ENCODE measurements at places on chromosomes 1 and 21.

- DNase-seq, result no peak
These were observed 25.0 kb downstream of the ABCA4 start for GRCh38 chr1:94095744-94096469.

GRCh38 chr1:150543500-150544143 is 5.6 kb upstream of the ADAMTSL4 start:
- no peak for DNase-seq

DNA sequence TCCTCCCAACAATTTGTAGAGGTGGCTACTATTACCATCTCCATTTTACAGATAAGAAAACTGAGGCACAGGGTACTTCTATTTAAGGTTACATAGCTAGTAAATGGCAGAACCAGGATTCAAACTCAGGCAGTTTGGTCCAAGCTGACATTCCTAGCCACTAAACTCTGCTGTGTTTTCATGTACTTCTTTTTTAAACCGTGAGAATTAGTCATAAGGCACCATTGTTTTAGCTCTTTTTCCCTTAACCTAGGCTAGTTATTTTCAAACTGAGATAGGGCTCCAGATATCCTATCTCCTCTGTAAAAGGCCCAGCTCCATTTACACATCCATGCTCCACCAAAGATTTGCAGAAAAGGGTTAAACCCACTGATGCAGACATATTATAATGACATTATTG is 92.9 kb downstream of the PTPN14 start:
- DNase-seq, result no peak

- DNase-seq, result peak; percentile 40
These were observed 69.4 kb downstream of the RGS2 start for GRCh38 chr1:192878249-192878648.

DNA sequence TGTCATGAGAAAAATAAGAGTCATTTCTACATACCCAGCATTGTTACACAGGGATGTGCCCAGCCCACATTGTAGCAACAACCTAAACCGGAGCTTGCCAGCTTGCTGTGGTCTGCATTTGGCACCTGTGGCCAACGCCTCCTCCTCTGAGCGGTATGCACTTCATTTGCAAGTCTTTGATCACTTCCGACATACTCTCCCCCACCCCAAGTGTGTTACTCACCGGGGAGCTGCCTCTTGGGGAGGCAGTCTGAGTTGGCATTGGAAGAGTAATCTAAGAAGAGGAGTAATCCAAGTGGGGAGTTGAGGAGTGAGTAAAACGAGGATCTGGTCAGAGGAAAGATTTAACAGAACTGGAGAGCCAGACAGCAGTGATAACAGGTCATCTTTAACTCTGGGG is 3.8 kb downstream of the BCL9 start:
- DNase-seq, result peak; percentile 59

- peak; percentile 69 for DNase-seq
These were observed 32.3 kb downstream of the SLC66A1 start for GRCh38 chr1:19344372-19344810.

- peak; percentile 70 for DNase-seq
These were observed 31.7 kb downstream of the OR13G1 start for GRCh38 chr1:247647864-247648263.

DNA sequence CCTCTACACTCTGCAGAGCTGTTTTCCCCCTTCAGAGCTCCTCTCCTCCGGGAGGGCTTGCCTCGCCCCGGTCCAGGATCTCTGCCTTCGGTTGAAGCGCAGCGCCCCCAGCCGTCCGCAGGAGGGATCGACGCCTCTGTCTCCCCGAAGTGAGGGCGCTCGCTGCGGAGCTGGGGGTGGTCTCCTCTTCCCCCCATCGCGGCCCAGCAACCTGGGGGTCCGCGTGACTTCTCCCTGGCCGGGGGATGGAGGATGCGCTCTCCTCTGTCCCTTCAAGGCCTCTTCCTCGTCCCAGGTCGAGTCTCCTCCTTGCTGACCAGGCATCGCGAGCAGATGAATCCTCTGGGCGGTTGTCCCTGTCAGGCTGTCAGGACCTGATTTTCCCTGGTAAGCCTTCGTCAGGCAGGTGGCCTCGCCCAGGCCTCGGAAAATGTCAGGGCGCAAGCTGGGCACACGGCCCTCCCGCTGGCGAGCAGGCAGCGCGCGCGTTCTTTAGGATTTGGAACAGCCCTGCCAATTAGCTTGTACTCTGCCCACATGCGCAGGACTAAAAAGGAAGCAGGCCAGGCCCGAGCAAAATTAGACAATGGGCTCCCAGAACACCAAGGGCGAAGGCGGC is 90.5 kb downstream of the EDEM3 start:
- DNase-seq, result peak; percentile 83

GRCh38 chr1:193270996-193271395 is 84.6 kb upstream of the B3GALT2 start:
- DNase-seq, result no peak

DNA sequence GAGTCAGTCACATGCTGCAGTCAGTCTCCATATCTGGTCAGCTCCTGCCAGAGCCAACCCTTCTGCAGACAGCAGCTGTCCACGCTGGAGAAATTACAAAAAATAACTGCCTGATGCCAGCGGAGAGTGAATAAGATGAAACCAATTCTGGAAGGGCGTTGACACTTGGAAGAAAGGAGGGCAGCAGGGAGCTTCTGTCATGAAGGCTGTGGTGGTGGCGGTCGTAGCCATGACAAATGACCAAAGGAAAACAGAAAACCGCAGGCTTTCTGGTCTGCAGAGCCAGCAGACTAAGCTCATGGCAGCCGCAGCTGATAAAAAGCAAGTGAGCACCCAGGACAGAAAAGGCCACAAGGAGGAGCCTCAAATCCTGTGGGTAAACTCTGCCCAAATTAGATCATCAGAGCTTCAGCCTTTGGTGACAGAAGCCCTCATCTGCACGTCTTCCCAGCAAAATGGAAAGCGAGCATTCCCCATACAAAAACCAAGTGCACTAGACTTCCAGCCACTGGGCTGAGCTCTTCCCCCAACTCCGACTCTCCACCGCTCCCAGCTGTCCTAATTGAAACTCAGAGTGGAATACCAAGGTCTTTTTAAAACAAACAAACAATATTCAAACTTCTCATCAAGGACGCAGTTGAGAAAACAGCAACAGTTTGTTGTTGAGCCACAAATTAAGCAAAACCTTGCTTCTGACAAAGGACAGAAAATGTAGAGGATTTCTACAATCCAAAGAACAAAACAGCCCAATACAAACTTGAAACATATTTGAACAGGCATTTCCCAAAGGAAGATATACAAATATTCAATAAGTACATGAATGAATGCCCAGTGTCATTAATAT is 28.7 kb downstream of the RSPH1 start:
- peak; percentile 52 for DNase-seq

DNA sequence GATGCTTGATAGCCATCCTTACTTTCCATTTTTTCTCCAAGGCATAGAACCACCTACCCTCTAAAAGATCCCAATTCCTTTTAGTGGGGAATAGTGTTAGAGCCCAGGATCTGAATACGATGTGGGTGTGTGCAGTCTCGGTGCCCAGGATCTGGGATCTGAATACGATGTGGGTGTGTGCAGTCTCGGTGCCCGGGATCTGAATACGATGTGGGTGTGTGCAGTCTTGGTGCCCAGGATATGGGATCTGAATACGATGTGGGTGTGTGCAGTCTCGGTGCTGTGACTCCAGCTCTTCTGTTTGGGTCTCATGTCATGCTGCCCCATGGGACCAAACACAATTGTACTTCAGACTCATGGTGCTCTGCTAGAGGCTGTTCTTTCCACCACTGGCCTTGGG is 265.5 kb downstream of the TRABD2B start:
- DNase-seq, result no peak

DNA sequence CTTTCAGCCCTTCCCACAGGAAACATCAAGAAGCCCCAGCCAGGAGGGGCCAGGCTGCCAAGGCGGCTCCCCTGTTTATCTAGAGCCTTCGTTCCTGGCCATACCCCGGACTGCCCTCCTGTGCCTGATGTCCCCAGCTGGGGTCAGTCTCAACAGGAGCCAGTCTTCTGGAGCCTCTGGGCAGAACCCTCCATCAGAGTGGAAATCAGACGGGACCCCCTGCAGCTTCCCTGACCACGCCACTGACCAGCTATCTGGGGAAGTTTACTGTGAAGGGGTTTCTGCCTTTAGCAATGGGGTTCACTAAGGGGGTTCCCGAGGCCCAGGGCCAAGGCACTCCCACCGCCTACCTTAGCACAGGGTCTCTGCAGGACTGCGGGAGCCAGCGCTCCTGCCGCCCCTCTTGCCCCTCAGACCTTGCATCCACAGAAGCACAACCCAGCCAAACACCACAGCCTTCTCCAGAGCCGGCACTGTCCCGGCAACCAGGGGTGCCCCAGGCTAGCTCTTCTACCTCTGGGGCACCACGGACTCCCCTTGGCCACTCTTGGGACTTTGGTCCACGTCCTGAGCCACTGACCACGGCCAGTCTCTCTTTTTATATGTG is 3.5 kb upstream of the MTFR1L start:
- no peak for DNase-seq

GRCh38 chr1:4657960-4658541 is 3.6 kb downstream of the AJAP1 start:
- no peak for DNase-seq

GRCh38 chr21:33561373-33561772 is 18.5 kb downstream of the SON start:
- DNase-seq, result no peak

- DNase-seq, result no peak
These were observed 130.2 kb downstream of the TGFBR3 start for GRCh38 chr1:91755702-91756287.

- no peak for DNase-seq
These were observed 12.3 kb upstream of the DENND2D start for GRCh38 chr1:111212634-111213335.

DNA sequence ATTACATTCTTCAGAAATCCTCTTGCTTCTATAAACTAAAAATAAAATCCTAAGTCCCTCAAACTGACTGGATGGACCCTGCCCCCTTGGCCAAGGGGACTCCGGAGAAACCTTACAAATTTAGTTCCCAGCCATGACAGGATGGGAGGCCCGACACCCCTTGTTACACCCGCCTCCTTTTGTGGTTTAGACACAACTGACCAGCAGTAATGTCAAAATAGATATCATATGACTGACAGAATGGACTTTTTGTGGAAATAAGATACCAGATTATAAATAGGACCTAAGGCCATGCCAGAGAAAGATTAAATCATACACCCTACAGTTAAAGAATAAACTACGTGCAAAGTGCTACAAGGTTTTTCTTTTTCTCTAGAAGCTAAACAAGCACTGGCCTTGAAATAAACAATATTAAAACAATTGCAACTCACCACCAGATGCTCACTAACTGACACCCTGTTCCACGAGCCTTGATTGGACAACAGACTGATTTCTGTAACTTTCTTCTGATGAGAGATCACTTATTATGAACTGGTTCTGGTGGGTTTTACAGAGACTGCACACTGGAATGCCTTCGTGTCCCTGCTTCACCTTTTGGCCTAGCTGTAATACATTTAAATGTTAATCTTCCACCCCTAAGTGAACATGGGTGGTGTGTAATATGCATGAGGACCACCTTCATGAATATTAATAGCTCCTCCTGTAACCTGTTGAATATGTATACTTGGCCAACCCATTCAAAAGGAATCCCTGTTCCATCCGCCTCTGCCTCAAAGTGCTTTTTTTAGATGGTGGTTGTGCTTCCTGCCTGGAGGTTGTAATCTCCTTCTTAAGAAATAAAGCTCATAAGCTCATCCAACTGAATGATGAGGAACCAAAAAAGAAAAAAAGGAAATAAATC is 99.6 kb downstream of the ODF2L start:
- DNase-seq, result no peak

GRCh38 chr1:227437495-227438008 is 119.3 kb upstream of the CDC42BPA start:
- DNase-seq, result no peak

DNA sequence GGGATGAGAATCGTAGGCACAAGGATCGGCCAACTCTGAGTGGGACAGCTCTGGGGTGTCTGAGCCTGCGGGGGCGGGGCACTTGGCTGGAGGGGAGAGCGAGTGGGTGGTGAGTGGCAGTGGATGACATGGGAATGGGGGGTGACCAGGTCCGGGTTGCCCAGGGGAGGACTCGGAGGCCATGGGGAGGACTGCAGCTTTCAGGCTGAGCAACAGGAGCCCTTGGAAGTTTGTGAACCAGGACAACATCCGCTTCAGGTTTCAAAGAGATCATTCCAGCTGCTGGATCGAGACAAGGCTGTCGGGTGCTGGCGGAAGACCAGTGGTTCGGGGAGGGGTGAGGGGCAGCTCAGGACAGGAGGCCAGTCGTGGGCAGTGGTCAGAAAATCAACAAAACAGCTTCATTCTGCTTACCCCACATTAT is 124.4 kb upstream of the IRF2BP2 start:
- DNase-seq, result no peak

- DNase-seq, result peak; percentile 97
These were observed 38.2 kb downstream of the MATN1 start for GRCh38 chr1:30684881-30685795.

DNA sequence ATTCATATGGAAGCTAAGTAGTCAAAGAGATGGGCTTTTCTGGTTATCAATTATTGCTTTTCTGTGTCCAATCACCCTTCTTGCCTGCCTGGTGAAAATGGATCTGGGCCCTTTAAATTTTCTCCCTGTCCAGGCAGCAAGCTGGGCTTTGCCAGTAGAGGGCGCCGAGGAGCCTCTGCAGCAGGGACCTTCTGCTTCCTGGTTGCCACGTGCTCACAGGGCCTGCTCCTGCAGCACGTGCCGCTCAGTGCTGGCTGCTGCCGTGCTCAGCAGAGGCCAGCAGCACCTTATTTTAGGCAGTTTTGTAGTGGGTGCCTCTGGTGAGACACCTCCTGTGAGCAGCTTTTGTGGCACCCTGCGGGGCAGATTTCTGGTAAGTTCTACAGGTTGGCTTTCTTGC is 4.0 kb downstream of the ACTL8 start:
- peak; percentile 49 for DNase-seq

DNA sequence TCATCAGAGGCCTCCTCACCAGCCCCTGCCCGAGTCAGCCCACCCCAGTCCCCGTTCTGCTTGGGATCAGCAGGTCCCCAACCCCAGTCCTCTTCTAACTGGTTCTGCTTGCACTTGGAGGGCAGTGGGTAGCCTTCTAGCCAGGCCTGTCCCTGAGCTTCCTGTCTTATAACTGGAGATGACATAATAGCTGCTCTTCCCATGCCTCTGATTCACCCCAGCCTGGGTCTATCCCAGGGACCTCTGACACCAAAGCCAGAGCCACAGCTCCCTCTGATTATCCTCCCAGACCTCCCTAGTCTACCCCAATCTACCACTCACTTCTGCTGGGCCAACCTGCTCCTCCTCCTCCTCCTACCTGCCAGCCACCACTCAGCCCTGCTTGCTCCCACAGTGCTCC is 31.4 kb downstream of the IQGAP3 start:
- no peak for DNase-seq

- no peak for DNase-seq
These were observed 38.8 kb downstream of the POFUT2 start for GRCh38 chr21:45248893-45249381.

GRCh38 chr1:108742253-108742652 is 4.2 kb upstream of the STXBP3 start:
- DNase-seq, result no peak

DNA sequence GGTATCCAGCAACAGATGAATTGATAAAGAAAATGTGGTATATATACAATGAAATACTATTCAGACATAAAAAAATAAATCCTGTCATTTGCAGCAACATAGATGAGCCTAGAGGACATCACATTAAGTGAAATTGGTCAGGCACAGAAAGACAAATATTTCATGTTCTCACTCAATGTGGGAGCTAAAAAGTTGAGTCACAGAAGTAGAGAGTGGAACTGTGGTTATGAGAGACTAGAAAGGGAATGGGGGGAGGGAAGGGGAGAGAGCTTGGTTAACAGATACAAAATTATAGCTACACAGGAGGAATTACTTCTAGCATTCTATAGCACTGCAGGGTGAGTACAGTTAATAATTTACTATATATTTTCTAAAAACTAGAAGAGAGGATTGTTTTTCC is 37.1 kb upstream of the SERPINC1 start:
- DNase-seq, result no peak

Data from colonic mucosa (tissue), 4 donors.